ENCODE measurements at places on chromosomes 5 and 9.

DNA sequence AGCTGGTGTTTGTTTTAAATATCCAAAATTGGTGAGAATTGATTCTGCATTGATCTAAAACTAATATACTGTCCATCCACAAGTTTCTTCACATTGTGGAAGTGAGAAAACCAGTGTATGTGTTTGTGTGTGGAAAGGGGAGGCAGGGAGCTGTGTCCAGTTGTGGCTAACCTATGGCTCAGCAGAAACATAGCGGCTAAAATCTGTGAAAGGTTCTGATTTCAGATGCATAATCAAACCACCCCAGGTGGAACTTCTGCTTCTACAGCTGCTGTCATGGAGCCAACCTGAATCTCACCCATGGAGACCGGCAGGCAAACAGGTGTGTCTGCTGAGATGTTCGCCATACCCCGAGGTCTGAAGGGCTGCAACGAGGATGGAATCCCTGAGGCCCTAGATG lies at the start of gene TAF11L14:
Gene TAF11L14 (plus strand): TSS at position 301 of the 400 bp plus-strand sequence.
- no peak for DNase-seq

GRCh38 chr9:114906922-114907571 lies 23.3 kb downstream of the TNFSF8 start:
- DNase-seq: peak; percentile 42

DNA sequence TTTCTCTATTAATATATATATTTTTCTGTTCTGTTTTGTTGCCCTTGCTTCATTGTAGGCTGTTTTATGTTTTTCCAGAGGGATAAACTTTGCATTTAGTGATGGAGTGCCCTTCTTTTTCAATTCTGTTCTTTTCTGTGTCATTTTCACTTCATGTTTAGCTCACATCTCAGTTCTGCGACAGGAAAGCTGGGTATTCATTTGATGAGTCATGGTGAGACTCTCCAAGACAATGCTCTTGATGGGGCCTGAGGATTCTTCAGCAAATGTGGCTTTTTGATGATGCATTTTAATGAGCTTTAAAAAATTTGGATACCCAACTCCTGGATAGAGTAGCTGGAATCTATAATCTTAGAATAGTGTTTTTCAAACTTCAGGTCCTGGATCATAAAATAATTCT lies 56.5 kb upstream of the SPATA31D4 start:
- DNase-seq: no peak

DNA sequence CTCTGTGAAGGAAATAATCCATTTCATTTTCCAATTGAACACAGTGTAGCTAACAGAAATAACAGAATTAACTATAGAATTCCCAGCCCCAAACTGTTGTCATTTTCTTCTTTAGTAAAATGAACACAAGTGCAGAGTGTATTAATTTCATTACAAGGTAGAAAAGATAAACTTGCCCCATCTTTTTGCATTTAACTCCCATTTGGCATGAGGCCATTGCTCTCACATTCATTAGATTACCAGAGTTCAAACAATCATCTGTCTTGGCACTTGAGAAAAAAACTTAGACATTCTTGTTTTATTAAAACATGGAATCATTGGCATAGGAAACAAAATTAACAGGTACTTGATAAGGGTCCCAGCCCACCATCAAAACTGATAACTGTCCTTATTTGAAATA lies 821.5 kb upstream of the C9orf72 start:
- DNase-seq: no peak

GRCh38 chr9:123696476-123696875 lies 233.4 kb downstream of the DENND1A start:
- no peak for DNase-seq

DNA sequence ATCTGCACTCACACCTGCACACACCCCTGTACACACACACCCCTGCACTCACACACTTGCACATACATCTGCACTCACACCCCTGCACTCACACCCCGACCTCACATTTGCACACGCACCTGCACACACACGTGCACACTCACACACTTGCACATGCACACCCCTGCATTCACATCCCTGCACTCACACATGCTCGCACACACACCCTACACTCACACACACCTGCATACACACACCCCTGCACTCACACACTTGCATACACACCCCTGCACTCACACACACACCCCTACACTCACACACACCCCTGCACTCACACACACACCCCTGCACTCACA lies 27.5 kb downstream of the GLT6D1 start:
- DNase-seq: no peak

DNA sequence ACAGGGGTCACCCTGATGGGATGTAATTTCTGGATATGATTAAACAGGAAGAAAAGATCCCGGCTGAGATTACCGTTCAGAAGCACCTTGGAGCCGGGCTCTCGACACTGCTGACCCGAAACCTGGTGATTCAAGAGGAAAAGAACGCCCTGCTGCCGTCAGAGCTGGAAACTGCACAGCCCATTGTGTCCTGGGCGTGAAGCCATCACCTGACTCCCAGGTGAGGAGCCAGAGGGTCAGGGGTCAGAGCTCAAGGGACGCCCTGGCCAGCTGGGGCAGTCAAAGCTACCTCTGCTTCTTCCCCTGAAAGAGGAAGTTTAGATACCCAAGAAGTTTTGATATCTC lies 17.8 kb upstream of the SLC12A7 start:
- DNase-seq: peak; percentile 82

DNA sequence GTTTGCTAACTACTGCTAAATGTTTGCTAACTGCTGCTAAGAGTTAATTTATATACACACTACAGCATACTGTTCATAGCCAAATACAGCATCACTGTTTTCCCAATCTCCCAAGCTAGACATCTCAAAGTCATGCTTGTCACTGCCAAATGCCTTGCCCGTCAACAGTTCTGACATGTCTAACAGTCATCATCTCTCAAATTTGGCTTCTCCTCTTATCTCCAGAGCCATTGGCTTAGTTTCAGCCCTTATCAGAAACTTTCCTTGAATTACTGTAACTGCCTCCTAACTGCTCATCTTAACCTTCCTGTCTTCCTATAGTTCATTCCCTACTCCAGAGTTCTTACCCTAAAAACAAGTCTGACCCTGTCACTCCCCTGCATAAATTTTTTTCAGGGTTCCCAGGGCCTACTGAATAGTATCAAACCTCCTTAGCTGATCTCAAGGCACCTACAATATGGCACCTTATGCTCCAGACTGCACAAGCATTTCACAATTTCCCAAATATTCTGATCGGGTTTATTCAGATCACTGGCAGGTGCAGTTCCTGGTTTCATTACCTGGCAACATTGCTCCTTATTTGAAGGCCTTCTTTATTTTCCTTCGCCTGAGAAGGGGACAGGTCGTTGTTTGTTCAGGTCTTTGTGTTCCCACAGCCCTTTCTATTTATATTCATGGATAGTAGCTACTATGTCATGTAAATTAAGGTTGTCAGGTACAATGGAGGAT lies 55.9 kb upstream of the ANKRD55 start:
- no peak for DNase-seq

GRCh38 chr5:126052120-126052519 lies 371.1 kb upstream of the GRAMD2B start:
- no peak for DNase-seq

DNA sequence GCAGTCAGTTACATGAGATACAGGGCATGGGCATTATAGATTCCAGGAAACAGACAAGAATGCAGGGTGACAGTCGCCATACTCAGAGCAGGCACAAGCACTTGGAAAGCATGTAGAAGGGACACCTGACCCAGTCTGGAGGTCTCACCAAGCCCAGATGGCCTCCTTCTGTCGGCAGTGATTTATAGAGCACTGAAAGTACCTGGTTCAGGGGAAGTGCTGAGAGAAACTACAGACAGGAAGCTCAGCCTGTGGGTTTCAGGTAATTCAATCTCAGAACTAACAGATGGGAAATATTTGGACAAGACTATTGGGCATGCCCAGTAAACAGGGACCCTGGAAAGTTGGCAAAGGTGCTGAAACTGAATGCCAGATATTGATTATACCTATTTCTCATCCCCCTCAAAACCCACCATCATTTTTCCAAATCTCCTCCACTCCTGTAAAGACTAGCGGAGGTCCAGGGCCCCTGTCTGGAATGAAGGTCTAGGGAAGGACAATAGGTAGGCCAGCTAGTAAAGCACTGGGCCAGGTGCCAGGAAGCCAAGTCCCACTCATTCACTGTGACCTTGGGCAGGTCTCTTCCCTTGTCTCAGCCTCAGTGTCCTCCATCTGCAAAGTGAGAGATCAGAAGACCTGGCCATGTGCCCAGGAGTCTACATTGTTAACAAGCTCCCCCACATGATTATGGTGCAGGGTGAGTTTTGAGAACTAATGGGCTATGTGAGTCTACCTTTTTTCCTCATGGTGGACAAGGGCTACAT lies 26.9 kb downstream of the KLHL3 start:
- DNase-seq: peak; percentile 9

- no peak for DNase-seq
Observed at GRCh38 chr9:114283551-114284111, 39.3 kb upstream of the ORM1 start.

GRCh38 chr5:177426566-177427210 lies at the start of gene GRK6:
GRK6 (plus strand) TSS chr5:177426676; CDS start chr5:177426846, 170 bp downstream.
- peak; percentile 58 for DNase-seq

DNA sequence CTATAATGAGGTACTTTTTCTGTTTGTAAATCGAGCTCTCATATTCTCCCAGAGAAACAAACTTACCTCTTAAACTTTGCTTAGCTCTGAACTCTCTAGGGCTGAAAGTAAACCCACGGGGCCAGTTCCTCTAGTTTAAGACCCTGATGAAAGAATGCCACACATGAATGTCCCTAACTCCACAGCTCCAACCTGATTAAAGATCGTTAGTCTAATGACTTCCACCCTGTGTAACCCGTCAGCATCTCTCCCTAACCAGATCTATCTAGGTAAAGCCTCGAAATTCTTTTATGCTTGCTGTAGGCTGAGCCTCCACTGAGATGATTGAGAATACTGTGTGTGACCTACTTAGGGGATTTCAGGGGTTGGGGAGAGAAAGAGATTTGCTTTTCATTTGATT lies 27.0 kb downstream of the ADRA1B start:
- DNase-seq: no peak

DNA sequence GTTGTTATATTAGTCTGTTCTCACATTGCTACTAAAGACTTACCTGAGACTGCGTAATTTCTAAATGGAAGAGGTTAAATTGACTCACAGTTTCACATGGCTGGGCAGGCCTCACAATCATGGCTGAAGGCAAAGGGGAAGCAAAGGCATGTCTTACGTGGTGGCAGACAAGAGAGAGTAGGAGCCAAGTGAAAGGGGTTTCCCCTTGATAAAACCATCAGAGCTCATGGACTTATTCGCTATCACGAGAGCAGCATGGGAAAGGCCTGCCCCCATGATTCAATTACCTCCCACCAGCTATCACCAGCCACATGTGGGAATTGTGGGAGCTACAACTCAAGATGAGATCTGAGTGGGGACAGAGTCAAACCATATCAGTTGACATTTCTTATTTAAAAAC lies 374.5 kb upstream of the RORB start:
- no peak for DNase-seq

- no peak for DNase-seq
Observed at GRCh38 chr5:68749077-68749476, 344.7 kb upstream of the SLC30A5 start.

DNA sequence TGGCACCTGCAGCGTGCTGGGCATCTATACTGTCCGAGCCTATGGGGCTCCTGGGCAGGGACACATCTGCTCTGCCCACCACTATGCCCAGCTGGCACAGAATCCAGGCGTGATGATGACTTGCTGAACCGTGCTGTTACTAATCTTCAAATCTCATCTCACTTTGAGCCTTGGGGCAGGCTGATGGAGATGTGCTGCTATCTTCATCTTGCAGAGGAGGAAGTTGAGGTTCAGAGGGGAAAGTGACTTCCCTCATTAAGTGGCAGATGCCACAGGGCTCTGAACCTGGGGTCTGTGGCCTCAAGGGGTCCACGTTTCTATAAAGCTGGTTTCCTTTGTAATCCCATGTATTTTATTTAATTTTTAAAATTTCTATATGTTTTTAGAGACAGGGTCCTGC lies 4.7 kb downstream of the SLC2A6 start:
- no peak for DNase-seq

All from thyroid gland (tissue), 4 donors.